ENCODE measurements at places on chromosomes 3 and 15.

GRCh38 chr15:74123131-74123429, 7.3 kb upstream of the ISLR2 start:
- DNase-seq: peak; percentile 49

DNA sequence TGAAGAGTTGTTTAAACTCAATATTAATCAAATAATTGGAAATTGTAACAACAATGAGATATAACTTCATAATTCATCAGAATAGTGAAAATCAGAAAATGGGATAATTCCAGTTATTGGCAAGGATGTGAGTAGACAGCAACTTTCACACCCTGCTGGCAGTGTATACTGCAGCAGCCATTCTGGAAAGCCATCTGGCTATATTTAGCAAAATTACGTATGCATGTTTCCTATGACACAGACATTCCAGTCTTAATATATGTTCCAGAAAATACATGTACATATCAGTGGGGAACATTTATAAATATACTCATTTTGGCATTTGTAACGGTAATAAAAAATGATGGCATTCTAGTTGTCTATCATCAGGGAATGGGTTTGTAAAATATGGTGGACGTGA, 564.1 kb downstream of the GBE1 start:
- DNase-seq: no peak

DNA sequence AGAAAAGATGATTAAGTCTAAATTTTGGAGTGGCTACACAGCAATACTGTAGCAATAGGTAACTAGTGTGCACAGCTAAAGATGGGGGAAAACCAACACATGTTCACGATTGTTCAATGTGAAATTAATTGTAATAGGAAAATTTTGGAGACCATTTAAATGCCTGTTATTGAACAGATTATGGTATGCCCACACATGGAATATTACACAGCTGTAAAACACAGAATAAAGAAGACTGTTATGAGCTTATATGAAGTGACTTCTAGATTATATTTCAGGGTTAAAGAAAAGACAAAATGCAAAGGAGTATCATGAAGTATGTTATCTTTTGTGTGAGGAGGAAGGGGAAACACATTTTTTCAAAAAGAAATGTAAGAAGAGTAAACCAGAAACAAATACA, 43.8 kb downstream of the SPINK8 start:
- DNase-seq: no peak

- no peak for DNase-seq
Measured at GRCh38 chr3:170507063-170507462, 78.8 kb downstream of the SLC7A14 start.

DNA sequence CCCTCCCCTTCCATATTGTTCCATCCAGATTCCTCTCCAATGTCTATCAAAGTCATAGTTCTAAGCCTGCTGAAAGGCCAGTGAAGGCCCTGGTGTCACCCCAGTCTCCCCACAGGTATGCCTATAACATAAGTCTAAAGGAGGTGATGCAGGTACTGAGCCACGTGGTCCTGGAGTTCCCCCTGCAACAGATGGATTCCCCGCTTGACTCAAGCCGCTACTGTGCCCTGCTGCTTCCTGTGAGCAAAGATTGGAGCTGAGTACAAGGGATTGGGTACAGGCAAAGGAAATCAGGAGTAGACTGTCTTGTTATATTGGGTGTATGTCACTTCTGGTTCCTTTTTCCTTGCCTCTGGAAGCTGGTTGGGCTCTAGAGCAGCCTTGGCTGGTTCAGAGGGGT, 8.2 kb downstream of the EIF2B5 start:
- no peak for DNase-seq

- DNase-seq: no peak
Measured at GRCh38 chr15:39695793-39696192, 86.8 kb downstream of the FSIP1 start.

DNA sequence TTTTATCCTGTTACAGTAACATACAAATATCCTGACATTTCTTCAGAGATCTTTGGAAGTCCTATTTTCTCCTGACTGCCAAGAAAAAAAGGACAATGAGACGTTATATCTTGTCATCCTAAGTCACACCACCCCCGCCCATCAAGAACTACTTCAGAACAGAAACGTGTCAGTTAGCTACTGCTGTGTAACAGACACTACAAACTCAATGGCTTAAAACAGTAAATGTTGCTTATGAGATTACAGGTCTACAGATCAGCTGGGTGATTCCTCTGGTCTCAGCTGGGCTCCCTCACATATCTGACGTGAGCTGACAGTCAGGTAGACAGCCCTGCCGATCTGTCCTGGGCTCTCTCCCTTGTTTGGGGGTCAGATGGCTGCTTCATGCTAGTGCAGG, 20.5 kb upstream of the CCDC174 start:
- no peak for DNase-seq

GRCh38 chr15:41629883-41630282, 30.3 kb upstream of the MGA start:
- no peak for DNase-seq

- DNase-seq: no peak
Measured at GRCh38 chr3:29202378-29202777, 78.5 kb upstream of the RBMS3 start.

- no peak for DNase-seq
Measured at GRCh38 chr15:95680728-95681127, 649.8 kb upstream of the NR2F2 start.

DNA sequence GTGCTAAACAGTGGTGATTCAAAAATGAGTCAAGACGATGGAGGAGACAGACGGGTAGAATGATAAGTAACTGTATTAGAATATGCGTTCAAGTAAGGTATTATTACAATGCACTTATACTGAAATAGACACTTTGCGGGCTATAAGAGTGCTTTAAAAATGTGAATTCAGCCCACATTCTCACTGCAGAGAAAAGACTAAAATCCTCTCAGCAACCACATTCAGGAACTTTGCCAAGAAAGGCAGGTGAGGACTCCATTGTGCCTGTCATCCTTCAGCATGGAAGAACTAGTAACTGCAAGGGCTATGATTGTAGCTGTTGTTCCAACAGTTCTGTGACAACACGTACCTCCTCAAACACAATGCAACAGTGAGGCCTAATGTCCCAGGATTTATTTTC, 272.0 kb downstream of the RORA start:
- DNase-seq: peak; percentile 44

DNA sequence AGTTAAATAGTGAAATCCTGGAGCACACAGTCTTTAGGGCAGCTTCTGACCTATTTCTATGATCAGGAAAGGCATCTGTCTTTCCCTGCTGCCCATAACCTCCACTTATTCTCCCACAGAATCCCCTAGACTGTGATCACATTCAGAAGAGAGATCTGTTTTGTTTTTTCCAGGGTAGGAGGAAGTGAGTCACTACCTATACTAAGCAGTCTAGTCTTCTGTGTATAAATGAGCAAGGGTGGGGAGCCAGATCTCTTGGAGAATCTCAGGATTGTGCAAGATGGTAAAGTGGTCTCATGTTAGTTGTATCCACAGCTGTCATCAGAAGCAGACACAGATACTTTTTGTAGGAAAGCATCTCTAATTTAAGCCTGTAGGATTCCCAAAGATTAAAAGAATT, 11.8 kb upstream of the FBXO22 start:
- no peak for DNase-seq

DNA sequence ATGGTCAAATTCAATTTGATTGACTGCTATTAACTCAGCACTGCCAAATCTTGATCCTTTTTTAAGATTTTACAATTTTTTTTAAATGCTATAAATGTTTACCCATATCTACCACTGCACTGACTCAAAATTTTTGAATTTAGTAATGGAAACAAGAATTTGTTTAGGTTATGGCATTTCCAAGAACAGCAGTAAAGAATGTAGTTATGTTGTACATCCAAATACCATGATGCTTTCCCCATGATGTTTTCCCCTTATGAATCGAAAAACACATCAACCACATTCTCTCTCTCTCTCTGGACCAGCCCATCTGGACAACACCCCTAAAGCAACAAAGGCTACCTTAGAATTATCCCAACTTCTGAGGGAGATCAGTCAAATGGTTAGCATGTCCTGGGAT, 14.2 kb downstream of the CHRM5 start:
- no peak for DNase-seq

DNA sequence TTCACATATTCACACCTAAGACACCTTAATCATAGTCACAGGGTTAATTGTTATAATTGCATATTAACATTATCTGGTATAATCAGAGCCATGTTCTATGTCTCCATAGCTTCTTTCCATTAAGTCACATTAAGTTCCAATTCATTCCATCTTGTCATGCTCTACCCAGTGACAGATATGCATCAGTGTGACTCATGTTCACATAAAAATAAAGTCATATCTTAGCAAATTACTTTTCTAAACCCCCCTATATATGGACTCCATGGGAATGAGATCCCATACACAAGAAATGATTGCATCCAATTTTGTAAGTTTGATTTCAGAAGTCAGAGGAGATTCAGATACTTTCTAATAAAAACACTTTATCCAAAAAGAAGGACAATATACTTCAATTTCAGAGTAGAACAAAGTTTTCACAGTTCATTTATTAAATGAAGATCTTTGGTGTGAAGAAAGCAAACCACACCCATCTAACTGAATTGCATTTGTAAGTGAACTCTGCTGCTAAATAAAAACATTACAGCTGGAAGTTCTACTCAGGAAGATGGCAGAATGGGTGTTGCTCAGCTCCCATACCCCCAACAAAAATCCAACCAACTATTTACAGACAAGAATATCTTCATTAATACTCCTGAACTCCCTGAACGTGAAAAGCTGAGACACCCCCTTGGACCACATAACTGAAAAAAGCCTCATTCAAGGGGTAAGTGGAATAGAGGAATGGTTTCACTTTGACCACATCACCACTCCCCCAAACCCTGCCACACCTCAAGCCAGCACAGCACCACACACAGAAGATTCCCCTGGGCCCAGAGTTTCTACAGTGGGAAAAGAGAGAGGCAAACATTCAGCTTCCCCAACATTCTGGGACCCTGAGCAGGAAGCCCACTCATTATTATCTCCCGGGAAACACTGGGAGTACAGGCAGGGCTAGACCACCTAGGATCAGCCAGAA, 27.6 kb downstream of the THBS1 start:
- DNase-seq: no peak

DNA sequence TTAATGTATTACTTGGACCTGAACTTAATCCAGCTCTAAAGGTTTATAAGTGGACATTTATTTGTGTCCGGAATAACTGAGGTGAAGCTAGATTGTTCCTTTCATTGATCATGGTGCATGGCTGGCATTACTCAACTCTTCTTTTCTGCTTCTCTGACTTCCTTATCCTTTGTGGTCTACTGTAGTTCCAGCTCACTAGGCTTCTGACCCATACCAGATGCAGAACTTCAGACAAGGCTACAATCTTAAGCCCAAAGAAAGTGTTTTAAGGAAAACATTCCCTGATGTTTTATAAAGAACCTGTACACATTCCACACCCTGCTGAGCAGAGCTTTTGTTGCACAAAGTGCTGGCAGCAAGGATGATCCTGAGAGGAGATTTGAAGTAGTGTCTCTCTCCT, 250.8 kb upstream of the TGFBR2 start:
- DNase-seq: no peak

DNA sequence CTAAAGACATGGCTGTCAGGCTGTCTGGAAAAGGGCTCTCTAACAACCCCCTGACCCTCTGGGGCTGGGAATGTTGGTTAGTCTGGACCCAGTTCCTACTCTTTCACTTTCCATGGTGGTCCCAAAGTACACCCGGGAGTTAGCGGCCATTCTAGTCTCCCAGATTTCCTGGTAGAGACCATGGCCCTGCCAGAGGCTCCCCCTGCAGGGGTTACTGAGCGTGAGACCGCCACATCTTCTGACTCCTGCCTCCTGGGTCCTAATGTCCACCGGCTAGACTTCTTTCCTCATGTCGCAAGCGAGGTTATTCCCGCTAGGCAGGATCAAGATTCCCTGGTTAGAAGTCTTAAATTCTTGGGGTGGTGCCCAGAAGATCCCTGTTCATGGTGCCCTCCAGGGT, 540.0 kb upstream of the ROBO1 start:
- no peak for DNase-seq

- no peak for DNase-seq
Measured at GRCh38 chr15:100252359-100252758, 89.4 kb downstream of the ADAMTS17 start.

- no peak for DNase-seq
Measured at GRCh38 chr15:90597577-90597976, 67.9 kb downstream of the CRTC3 start.

DNA sequence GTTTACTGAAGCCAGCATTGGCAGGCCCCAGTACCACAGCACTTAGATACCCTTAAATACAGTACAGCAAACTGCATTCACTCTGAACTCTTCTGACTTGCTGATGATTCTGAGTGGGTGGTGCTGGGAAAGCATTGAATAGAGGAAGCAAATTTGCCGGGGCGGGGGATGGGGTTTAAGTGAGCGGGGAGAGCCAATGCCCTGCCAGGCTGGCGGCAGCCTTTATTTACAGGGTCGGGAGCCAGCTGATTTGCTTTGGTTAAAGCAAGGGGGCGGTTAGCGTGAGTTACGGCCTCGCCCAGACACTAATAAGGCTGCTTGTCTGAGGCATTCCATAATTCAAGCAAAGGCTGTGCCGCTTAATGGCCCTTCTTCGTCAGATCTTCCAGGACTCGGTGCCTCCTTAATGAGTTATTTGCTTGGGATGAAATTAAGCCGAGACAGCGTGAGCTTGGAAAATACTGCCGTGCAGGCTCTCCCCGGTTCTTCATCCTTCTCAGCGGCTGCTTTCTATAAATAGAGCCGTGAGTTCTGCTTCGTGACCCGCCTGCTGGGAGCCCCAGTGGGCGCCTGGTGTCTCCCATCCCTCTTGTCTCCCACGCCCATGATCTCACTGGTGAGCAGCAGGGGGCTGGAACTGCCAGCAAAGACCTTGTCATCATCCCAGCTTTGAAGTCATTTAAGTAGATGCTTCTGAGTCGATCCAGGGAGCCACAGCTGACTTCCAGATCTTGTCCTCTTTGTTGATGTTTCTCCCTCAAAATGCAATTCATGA, 25.8 kb downstream of the SPSB4 start:
- peak; percentile 52 for DNase-seq

DNA sequence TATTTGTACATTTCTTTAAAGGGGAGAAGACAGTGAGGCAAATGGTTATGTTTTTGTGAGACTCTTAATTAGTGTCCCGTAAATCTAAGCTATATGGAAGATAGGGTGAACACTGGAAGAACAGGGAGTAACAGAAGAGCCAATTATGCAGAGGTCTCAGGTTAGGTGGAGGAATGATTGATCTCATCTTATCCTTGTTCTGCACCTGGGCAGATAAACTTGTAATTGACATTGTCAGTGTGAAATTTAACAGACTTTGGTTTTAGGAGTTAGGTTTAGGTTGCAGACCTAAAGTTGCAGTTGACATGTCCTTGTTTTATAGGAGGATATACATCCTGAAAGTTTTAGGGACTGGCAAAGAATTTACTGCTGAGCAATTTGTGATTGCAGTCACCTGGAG, 3.1 kb upstream of the TWF2 start:
- DNase-seq: no peak

GRCh38 chr3:170220871-170221270, 1.4 kb upstream of the PRKCI start:
- DNase-seq: no peak

GRCh38 chr15:100788418-100789105, 91.1 kb upstream of the ALDH1A3 start:
- no peak for DNase-seq

DNA sequence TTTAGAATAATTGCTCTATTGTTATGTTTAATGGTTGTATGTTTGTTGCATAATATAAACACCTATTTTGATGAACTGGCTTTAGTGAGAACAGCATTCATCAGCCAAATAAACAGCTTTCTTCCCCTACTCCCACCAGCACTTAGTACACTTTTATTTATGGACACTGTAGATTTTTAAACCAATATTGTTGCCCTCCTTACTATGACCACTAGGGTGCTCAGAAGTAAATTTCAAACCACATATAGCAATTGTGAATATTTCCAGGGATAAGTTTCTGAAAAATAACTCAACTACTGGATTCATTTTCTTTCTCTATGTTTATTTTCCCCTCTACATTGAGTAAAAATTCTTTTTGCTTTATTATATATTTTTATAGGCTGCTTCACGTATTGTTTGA, 84.7 kb upstream of the PTX3 start:
- DNase-seq: no peak

Measured in NCI-H1436 (cell line).